ENCODE measurements at places on chromosomes 13 and 19.

- no peak for DNase-seq
Measured at GRCh38 chr13:65540175-65540574, 1690.0 kb downstream of the PCDH9 start.

DNA sequence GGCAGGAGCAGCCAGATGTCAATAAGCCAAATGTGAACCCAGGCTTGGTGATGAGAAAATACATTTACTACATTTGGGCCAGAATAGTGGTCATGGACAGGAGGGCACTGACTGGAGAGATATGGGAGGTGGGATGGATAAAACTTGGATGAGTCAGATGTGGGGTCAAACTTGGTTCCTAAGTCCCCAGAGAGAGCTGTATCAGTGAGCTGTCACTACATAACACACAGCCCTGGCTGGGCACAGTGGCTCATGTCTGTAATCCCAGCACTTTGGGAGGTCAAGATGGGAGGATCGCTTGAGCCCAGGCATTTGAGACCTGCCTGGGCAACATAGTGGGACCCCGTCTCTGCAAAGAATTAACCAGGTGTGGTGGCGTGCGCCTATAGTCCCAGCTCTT is 51.6 kb upstream of the EHD2 start:
- no peak for DNase-seq

- no peak for DNase-seq
Measured at GRCh38 chr19:6886277-6886897, 992 bp upstream of the ADGRE1 start.

DNA sequence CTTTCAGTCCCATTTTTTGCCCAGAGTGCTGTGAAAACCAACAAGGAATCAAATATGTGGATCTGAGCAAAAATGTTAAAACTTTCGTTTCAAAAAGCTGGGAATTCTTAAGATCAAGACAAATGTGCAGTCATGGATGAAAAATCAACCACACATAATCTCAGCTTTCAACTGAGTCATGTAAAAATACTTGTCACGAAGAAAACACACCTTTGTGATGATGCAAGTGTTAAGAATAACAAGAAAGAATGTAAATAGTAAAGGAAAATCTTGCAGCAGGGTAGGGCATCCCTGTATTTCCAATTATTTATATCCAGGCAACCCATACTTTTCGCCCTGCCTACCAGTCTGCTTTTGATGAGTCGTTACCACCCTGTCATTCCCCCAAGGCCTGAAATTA is 27.4 kb upstream of the DCLK1 start:
- no peak for DNase-seq

GRCh38 chr19:8208119-8208921 is 850 bp upstream of the CERS4 start:
- DNase-seq = no peak

GRCh38 chr19:11236324-11237301 is 2.8 kb upstream of the ANGPTL8 start:
- DNase-seq = no peak

DNA sequence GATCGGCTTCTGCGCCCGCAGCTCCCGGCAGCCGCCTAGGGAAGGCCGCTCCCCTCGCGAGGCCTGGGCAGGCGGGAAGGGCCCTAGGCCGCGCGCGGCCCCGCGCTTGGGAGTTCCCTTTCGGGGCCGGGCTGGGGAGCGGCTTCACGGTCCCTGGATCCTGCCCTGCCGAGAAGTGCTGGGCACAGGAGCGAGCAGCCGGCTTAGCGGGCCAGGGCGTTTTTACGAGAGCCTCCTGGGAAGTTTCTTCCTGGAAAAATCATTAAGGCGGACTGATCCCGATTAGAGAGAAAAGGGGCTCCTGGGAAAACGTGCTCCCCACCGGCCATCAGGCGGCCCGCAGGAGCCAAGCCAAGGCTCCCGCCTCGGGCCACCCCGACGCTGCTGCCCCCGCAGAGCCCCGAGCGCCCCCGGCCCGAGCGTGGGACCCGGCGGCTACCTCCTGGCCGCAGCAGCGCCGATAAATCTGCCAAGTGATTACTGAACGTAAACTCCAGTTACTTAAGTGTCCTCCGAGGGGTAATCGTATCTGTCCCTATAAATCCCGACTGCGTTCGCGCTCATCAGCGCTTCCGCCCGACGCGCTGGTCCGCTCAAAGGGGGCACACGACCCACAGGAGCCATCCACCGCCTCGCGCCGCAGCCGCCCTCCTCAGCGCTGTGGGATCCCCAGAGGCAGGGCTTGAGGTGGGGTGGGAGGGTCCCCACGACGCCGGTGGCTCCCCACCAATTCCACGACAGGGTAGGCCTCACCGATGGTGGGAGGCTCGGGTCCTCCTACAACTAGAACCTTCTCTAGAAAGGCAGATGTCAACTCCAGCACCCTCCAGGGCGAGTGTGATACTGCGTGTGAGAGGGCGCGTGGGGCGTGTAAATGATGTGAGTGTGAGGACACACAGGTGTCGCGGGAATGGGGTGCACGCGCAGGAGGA is 2.8 kb downstream of the ZIC5 start:
- no peak for DNase-seq

- DNase-seq = no peak
Measured at GRCh38 chr13:23609414-23609760, 39.2 kb downstream of the TNFRSF19 start.
